ENCODE measurements at places on chromosomes 16 and 17. TPM values are rescaled to one million over a fixed set of nuclear protein-coding genes. Genes with fewer than 3 reads are reported as not detected.
A peak's percentile ranks its signal among the peaks of the same experiment; 100 is the strongest.

The MSI2 gene
- 47.9 TPM for total RNA-seq

The WNT9B gene
- total RNA-seq, result not detected

The TBC1D16 gene
- 31.7 TPM for total RNA-seq

The KRT33B gene
- not detected for total RNA-seq

GRCh38 chr17:62064029-62064790, 868 bp downstream of the MED13 start:
- peak; percentile 23 for DNase-seq

- peak; percentile 35 for DNase-seq
Measured at GRCh38 chr17:79612468-79613194, 1.8 kb upstream of the RBFOX3 start.

All from A172 (cell line).